ENCODE measurements at places on chromosomes 6 and 20.

DNA sequence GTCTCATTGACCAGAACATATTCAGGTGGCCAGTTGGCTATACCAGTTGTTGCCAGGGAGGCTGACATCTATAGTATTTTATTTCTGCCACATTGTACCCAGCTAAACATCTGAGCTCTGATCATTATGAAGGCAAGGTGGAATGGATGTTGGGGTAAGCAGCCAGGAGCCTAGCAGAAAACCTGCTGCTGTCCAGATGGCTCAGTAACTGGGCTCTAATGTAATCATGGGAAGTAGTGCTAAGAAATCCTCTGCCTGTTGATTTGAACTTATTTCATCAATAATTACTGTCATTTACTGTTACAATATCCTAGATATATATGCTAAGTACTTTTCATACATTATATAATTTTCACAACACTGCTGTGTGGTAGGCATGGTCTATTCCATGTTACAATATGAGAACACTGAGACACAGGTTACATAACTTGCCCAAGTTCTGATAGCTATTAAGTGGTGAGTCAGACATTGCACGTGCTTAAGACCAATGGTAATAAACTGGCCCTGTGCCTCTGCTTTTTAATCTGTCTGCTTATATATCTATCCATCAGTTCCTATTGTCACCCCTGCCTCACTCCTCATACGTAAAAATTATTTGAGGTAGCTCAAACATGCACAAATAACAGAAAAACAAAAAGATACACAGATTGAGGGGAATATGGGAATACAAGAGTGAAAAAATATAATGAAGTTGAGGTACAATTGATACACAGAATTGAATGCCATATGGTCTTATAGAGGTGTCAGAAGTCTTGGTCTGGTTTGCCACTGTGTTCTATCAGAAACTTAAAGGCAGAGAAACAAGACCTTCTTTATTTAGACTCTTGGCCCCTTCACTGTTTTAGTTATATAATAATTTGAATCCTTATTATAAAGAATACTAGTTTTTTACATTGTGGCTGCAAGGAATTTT lies 25.2 kb downstream of the TBPL1 start:
- no peak for DNase-seq

- DNase-seq, result no peak
Measured at GRCh38 chr6:90790696-90791095, 203.8 kb upstream of the MAP3K7 start.

DNA sequence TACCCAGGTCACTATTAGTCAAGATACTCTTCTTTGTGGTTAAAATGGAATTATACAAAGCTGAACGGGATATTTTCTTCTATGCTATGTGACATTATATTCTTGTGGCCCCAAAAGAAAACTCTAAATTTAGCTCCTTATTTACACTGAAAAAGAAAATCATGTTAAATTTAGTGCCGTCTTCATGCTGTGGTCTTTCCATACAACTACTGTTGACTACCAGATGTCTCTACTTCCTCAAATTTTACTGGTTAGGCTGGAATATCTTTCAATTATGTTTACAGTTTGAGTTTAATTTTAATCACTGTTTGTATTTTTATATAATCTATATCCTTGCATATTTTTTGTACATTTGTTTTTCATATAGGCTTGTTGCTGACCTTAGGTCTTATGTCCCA lies 95.6 kb upstream of the FOXO3 start:
- no peak for DNase-seq

DNA sequence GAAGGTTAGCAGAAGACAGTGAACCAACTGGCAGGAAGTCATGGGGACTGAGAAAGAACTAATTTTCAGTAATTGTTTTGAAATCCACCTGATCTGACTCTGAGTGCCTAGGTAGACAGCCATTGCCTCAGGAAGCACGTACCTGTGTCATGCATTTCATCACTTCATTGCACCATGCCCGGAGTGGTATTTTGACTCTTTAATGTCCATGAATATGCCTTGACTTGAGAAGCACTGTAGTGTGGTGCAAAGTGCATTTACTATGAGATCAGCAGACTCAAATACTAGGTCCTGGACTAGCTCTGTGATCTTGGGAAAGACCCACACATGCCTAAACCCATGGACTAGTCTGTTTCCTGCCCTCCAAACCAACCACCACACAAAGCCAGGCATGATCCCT lies 370.9 kb upstream of the MARCKS start:
- no peak for DNase-seq

DNA sequence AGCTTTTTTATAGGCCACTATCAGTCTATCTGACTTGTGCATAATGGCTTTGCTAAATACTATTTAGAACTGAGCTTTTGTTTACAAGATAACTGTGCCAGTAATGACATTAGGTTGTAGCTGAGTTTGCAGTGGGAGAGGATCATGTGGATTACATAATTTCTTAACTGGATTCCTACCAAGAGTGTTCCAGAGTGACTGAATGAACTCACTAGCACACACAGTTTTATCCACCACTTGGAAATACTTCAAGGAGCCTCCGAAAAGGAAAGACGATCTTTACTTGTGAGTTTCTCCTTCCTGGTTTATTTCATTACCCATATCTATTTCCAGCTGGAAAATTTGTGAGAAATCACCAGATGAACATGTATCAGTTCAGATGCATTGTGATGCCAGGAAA lies 10.9 kb upstream of the SYNE1 start:
- no peak for DNase-seq

DNA sequence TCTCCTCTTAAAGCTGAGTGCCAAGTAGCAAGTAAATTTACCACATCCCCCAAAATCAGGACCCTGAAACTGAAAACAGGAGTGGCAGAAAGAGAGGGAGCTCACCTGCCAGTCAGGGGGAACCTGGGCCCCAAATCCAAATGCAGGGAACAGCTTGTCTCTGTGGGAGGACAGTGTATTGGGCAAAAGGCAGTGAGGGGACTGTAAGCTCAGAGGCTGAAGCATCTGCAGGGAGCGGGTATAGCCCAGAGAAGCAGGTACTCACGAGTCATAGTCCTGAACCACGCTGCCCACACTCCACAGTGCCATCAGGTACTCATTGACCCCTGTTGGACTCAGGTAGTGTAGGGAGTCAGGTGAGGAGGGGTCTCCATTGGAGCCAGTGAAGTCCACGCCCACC lies 15.0 kb downstream of the SPAG4 start:
- DNase-seq, result no peak

DNA sequence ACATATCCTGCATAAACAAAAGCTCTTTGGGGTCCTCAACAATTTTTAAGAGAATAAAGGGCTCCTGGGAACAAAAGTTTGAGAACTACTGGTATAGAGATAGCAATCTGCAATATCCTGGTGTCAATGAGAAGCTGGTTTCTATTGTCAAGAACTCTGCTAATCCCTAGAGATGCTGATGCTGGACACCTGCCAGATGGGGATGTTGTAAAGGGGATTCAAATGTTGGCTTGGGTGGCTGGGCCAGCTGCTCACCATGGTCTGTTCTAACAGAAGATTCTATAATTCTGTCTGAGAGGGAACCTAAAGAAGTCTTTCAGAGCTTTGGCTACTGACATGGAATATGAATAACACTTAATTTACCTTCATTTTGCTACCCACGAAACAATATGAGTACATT lies 137.8 kb downstream of the BTBD9 start:
- DNase-seq, result no peak

- DNase-seq, result no peak
Measured at GRCh38 chr6:114407426-114408035, 64.7 kb upstream of the HS3ST5 start.

- DNase-seq, result no peak
Measured at GRCh38 chr20:23021541-23021940, 13.6 kb upstream of the SSTR4 start.

DNA sequence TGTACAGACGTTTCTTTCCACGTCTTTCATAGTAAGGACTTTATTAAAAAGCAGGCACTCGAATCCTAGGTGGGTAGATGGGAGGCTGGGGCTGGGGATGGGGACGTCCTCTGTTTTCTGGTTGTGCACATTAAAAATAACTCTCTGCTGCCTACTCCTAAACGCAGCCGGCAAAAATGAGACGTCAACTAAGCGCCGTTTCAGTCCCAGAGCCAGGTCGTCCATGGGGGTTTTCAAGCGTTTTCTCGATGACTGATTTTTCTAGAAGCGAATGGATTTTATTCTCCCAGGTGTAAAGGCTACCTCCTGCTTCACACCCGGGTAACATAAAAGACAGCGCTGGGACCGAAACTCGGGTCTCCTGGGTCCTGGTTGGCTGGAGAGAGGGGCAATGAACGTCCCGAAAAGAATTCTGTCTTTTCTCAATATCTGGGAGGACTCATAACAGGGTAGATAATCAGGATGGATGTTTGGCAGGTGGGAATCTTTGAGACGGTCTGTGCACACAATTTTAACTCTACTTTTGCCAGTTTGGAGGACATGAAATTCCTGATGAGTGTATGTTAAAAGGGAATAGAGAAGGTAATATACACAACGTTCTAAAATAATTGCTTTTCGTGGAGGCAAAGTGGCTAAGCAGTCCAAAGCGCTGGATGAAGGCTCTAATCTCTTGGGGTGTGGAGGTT lies 25.2 kb downstream of the GPX6 start:
- DNase-seq, result no peak

GRCh38 chr6:118524686-118525085 lies 23.4 kb upstream of the PLN start:
- no peak for DNase-seq
